ENCODE measurements at places on chromosomes 3 and 15.

DNA sequence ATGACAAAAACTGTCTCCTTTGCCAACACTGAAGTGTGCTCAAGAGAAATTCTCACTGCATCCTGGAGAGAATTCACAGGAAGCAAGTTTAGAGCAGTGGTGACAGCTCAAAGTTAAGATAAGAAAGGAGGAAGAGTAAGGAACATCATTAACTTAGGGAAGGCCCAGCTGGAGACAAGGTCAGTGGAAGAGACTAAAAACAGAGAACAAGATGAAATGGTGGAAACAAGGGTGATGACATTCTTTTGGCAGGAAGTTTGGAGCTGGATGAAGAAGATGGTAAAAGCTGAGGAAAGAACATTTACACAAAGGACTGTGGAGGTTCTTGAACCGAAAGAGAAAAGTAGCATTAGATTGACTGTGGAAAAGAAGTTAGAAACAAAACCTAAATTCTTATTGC lies 6.7 kb upstream of the SUCLG2 start:
- no peak for DNase-seq

GRCh38 chr3:122497425-122497824 lies 17.3 kb downstream of the KPNA1 start:
- no peak for DNase-seq

- DNase-seq, result no peak
Measured at GRCh38 chr3:12938258-12938711, 96.9 kb upstream of the RPL32 start.

DNA sequence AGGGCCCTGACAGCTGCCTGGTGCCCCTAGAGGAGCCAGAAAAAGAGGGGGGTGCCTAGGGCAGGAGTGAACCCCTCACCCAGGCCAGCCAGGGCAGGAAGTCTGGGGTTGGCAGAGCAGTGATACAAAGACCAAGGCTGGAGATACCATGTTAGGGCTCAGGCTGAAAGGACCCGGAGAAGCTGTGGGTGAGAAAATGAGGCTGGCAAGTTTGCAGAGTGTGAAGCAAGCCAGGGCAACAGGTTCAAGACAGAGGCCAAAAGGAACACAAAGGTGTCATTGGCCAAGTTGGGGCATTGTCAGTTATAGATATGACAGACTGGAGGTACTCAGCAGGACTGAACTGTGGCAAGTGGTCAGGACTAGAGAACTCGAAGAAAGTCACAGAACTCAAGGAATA lies 40.6 kb upstream of the IREB2 start:
- no peak for DNase-seq

GRCh38 chr3:187521546-187521945 lies 148.6 kb downstream of the SST start:
- DNase-seq, result no peak

- DNase-seq, result no peak
Measured at GRCh38 chr15:81480645-81481053, 106.6 kb upstream of the TMC3 start.

- no peak for DNase-seq
Measured at GRCh38 chr3:54756330-54756731, 171.5 kb downstream of the LRTM1 start.

DNA sequence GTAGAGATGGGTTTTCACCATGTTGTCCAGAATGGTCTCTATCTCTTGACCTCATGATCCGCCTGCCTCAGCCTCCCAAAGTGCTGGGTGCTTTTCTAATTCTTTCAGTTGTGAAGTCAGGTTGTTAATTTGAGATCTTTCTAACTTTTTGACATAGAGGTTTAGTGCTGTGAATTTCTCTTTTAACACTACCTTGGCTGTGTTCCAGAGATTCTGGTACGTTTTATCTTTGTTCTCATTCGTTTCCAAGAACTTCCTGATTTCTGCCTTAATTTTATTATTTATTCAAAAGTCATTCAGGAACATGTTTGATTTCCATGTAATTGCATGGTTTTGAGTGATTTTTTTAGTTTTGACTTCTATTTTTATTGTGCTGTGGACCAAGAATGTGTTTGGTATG lies 63.5 kb upstream of the CCDC54 start:
- DNase-seq, result no peak

DNA sequence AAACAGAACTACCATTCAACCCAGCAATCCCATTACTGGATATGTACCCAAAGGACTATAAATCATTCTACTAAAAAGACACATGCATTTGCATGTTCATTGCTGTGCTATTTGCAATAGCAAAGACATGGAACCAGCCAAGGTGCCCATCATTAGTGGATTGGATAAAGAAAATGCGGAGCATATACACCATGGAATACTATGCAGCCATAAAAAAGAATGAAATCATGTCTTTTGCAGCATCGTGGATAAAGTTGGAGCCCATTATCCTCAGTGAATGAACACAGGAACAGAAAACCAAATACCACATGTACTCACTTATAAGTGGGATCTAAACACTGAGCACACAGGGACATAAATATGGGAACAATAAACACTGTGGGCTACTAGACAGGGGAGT lies 43.1 kb upstream of the TIMP4 start:
- DNase-seq, result no peak

DNA sequence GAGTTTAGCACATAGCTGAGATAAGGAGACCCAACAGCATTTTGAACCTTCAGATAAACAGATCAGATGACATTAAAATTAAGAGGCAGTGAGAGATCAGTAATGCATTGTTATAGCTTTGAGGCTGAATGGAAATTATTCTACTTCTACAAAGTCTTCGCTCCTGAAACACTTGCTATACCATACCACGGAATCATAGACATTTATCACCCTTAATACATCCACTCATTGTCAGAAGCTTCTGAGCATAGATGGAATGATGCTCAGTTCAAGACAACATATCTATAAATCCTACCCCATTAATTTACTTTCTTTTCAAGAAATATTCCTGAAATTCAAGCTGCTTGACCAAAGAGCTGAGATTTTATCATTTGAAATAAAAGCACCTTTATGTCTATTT lies 266.7 kb downstream of the C3orf38 start:
- no peak for DNase-seq

- no peak for DNase-seq
Measured at GRCh38 chr15:91478717-91479191, 374.8 kb upstream of the SLCO3A1 start.

DNA sequence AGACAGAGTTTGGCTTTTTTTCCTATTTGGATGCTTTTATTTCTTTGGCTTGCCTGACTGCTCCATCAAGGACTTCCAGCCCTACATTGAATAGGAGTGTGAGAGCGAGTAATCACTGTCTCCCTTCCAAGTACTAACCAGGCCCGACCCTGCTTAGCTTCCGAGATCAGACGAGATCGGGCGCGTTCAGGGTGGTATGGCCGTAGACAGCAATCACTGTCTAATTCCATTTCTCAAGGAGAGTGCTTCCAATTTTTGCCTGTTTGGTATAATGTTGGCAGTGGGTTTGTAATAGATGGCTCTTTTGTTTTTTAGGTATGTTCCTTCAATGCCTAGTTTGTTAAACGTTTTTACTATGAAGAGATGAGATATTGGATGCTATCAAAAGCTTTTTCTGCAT lies 125.0 kb upstream of the PEX5L start:
- no peak for DNase-seq

DNA sequence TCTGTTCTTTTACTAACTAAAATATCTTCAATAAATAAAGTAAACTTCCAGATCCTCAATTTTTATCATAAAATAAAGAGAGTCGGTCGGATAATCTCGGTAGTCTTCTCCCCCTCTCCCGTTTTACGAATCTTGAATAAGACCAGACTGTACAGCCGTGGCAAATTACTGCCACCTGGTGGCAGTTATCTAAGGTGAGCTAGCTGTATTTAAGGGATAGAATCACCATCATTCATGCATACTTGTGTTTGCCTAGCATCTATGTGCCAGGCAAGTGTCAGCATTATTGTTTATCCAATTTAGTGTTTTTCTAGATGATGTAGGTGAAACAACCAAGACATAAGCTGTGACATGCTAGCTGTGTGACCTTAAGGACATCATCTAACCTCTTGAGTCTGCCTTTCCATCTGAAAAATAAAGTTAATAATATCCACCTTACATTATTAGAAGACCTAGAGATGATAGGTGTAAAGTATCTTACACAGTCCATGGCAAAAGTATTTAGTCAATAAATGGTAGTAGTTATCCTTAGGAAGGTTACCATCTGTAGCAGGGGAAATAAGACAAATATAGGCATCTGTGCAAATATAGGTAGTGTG lies 21.3 kb downstream of the DUT start:
- no peak for DNase-seq

DNA sequence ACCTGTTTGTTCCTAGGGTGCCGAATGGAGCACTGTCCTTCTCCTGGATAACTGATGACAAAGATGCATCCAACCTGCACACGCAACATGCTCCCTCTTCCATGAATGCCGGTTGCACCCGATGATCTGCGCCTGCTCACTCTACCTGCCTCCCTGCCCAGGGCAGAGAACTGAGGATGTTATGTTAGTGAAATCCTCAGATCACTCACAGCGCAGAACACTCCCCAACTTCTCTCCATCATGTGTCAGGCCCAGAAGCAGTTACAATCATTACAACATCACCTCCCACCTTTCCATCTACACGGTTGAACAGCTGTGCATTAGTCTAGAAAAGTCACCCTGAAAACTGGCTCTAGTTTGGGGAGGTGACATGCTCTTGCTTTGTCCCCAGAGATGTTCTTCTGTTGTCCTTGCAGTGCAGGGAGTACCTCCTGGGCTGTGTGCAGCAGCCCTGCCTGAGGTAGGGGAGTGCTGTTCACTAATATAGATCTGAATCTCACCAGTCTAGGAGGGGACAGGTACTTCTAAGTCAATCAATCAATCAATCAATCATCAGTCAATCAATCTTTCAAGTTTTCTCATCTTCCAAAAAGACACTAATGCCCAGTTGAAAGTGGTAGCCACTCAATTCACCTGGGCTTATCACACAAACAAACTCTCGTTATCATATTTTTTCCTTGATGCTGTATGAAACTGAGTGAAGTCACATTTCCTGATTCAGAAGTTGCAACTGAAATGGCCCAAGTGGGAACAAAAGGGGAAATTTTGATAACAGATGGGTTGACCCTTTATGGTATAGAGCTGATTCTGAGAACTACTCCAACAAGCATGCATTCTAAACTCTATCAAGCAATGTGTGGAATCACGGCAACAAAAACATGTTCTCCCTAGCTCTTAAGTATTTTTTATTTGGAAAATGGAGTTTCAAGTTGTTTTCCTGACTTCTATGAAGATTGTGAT lies 15.4 kb upstream of the ISLR start:
- DNase-seq, result no peak

GRCh38 chr3:108301695-108302404 lies 5.5 kb downstream of the HHLA2 start:
- no peak for DNase-seq

GRCh38 chr15:45906230-45906629 lies 271.4 kb downstream of the SQOR start:
- DNase-seq, result no peak

- no peak for DNase-seq
Measured at GRCh38 chr3:154904328-154904727, 175.8 kb upstream of the MME start.

GRCh38 chr15:23734862-23735261 lies 47.8 kb upstream of the NDN start:
- DNase-seq, result no peak
